T-helper 1 cell (primary cell): ENCODE measurements at places on chromosomes 3 and 15.

GRCh38 chr15:92797168-92798052, 102.7 kb upstream of the CHD2 start:
- DNase-seq: peak; percentile 48

GRCh38 chr15:90751300-90751825, 34.2 kb downstream of the BLM start:
- DNase-seq: no peak

- DNase-seq: no peak
These were observed 151.8 kb downstream of the MYRIP start for GRCh38 chr3:39961230-39961629.

DNA sequence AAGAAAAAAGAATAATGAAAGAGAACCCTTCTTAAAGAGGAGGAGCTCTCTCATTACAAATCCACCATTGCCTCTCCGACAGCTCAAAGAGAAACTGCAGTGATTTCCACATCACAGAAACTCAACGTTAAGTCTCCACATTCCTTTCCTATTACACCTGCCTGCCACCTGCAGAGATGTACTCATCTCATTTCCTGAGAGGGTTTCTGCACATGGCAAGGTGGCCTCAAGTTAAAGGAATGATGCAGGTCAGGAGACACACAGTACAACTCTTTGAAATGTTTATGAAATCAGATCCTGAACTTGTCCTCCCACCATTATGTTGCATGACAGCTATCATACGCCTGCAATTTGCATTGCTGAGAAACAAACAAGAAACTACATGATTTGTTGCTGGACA, 458.4 kb upstream of the ADAMTS9 start:
- DNase-seq: no peak

DNA sequence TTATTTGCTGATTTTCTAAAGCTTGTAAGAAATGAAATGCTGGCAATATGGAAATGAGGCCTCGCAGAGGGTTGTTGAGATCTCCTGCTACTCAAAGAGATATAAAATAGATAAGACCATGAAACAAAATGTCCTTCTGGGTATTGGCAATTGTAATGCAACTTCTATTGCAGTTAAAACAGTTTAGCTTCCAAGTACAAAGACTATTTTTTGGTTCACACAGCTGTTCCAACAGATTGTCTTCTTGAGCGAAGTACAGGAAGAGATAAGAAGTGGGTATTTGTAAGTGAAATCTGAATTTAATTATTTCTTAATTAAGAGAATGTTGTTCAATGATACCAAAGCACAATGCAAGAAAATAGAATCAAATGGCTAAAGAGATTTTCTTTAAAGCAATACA, 801.5 kb upstream of the GBE1 start:
- no peak for DNase-seq

- no peak for DNase-seq
These were observed 29.9 kb upstream of the MCCC1 start for GRCh38 chr3:183129243-183129642.

DNA sequence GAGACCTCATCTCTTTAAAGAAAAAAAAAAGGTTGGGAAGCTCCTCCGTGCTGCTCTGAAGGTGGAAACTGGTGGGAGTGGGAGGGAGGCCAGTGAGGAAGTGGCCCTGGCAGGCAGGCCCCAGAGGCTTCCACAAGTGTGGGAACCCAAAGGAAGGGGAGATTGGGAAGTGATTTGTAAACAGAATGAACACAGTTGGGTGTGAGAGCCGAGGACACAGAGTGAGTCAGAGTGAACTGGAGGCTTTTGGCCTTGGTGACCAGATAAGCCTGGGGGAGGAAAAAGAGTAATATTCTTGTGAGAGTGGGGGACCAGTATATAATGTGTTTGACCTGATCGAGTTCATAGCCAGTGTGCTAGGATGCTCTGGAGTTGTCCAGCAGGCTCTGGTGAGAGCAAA, 23.0 kb downstream of the MKRN2 start:
- DNase-seq: no peak

- no peak for DNase-seq
These were observed 86.3 kb upstream of the MEX3B start for GRCh38 chr15:82132096-82132495.

DNA sequence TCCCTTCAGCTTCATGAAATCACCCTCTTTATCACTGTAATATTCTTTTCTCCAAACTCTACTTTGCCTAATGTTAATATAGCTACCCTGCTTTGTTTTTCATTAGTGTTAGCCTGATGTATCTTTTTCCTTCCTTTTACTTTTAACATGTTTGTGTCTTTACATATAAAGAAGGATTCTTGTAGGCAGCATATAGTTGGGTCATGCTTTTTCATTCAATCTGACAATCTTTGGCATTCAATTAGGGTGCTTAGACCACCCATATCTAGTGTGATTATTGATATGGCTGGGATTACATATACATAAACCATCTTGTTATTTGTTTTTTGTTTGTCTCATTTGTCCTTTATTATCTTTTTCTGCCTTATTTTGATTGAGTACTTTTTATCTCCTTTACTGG, 34.9 kb upstream of the HEG1 start:
- no peak for DNase-seq

GRCh38 chr3:195096484-195097330, 174.3 kb downstream of the XXYLT1 start:
- no peak for DNase-seq

DNA sequence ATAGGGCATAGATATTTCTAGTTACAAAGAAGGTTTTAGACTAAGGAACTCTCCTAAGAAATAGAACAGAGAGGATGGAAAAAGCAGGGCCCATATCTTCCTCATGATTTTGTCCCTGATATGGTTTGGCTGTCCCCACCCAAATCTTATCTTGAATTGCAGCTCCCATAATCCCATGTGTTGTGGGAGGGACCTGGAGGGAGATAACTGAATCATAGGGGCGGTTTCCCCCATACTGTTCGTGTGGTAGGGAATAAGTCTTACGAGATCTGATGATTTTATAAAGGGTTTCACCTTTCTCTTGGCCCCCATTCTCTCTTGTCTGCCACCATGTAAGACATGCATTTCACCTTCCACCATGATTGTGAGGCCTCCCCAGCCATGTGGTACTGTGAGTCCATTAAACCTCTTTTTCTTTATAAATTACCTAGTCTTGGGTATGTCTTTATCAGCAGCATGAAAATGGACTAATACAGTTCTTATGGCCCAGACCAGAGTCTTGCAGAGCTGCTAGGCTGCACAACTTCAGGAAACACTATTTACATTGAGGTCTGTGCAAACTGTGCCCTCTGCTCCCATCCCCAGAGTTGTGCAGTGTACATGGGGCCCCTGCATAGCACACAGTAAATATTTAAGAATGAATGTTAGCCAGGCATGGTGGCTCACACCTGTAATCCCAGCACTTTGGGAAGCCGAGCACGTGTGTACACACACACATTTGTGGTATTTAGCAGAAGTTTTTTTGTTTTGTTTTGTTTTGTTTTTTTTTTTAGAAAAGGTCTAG, 20.3 kb upstream of the CA12 start:
- no peak for DNase-seq

DNA sequence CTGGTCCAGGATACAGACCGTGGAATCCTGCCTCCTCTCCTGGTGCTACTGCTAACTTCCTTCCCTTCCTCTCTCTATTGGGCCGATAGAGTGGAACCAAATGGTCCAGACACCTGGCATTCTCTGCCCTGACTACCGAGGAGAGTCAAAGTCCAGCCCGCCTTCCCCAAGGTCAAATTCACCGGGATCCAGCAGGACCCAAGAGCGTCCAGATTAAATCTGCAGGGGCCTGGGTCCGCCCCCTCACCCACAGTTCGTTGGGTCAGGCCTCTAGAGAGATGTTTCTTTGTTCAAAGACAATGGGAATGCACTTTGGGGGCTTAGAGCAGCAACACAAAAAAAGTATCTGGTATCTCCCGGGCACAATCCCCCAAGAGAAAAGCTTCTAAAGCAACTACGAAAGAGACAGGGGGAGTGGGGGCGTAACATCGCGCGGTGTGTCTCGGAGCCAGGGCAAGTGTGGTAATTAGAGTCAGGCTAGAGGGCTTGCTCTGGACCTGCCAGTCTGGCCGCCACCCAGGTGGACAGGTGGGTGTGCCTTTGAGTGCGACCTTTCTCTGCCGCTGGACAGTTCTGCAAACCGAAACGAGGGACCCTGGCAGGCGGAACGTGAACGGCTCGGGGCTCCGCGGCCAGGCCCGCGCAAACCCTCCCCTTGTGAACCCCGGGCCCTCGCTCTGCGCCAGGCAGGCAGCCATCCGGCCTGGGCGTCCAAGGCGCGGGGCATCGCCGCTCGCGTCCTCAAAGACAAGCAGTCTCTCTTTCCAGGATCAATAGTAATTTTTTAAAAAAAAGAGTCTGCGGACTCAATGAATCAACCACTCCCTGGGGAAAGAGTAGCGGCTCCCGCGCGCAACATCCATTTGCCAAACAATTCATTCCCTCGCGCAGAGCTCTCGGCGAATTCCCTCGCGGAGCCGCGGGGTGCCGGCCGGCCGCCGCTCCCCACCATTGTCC, 806 bp downstream of the KLHL25 start:
- DNase-seq: no peak

GRCh38 chr3:154195620-154196356, 74.6 kb downstream of the ARHGEF26 start:
- no peak for DNase-seq

- DNase-seq: no peak
These were observed 6.4 kb downstream of the WDR5B start for GRCh38 chr3:122409446-122409845.

GRCh38 chr3:39668420-39668819, 141.0 kb upstream of the MYRIP start:
- DNase-seq: peak; percentile 21

DNA sequence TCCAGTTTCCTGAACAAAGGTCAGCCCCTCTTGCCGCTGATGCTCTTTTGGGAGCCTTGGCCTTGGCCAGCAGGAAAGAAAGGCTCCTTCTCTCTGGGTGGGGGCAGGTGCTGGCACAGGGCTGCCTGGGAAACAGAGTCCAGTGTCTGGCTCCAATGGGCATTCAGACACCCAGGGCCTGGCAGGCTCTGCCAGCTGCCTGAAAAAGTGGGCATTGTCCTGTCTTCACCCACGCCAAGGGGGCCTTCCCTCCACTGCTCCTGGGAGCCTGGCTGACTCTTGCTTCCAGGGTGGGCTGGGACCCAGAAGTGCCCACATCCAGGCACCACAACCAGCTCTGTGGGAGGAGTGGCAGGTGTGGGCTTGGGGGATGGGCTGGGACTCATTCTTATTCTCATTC, 62.7 kb downstream of the RHCG start:
- DNase-seq: no peak

- DNase-seq: no peak
These were observed 851.7 kb downstream of the PDCD6IP start for GRCh38 chr3:34650131-34650530.

GRCh38 chr3:35718921-35719320, 79.6 kb downstream of the ARPP21 start:
- no peak for DNase-seq

- no peak for DNase-seq
These were observed 77.7 kb downstream of the CEMIP start for GRCh38 chr15:80856809-80857377.

DNA sequence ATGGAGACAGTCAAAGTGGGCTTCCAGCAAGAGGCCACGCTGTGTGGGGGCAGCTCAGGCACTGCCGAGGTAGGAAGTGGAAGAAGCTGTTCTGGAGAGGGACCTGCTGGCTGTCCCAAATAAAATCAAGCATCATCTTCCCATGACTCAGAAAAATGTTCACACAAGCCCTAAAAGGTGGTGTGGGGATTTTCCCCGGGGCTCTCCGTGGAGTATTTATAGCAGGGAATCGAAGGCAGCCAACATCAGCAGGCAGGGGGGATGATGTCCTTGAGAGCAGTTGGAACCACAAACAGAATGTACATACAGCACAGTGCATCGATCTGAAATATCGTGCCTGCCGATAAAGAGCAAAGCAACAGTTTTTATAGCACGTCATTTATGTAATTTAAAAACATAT, 27.6 kb downstream of the PRR23E start:
- no peak for DNase-seq

DNA sequence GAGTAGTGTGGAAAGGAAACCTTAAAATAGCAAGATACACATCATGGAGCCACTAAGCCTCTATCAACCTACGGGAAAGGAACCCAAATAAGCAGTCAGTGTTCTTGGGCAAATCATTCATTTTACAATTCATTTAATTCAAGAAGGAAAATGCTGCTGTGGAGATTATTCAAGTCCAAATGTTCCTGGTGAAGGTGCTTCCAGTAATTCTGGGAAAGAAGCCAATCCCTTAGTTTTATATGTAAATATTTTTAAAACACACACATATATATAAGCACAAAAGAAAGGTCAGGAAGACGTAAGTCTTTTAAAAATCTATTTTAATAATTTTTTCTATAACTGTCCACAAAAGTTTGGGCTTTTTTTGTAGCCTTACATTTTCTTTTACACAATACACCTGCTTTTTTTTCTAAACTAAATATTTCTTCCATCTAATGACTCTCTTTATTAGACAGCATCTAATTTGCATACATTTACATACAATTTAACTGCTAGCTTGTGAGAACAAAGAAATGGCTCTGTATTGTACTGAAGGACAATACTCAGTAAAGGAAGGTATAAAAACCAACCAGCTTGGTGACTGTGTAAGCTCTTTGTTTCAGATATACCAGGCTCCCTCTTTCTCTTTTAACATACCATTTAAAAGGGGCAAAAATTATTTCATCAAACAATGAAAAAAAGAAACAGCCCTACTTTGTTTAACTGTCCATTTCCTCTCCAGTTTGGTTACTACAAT, 269.5 kb downstream of the ZBTB20 start:
- DNase-seq: no peak

GRCh38 chr3:53754325-53754724, 91.9 kb downstream of the CHDH start:
- DNase-seq: no peak

- DNase-seq: no peak
These were observed 251.4 kb upstream of the TGFBR2 start for GRCh38 chr3:30354972-30355371.

- no peak for DNase-seq
These were observed 23.9 kb downstream of the GOLGA6L2 start for GRCh38 chr15:23422946-23423708.

DNA sequence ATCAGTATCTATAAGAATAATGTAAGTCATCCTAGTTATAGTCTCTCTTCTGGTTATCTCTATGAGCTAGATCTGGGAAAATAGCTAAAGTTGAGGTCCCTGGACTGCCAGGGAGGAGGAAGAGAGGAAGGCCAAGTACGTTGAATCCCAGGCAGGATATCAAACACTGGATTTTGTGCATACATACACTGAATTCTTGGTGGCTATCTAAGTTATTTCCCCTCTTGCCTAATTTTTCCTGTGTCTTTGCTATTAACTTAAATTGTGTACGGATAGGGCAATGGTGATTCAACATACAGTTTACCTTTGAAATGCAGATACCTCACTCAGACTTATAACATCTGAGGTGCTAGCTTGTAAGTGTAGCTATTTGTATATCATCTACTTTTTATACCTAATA, 27.2 kb downstream of the FBXO22 start:
- no peak for DNase-seq

GRCh38 chr3:177673112-177673914, 476.0 kb upstream of the TBL1XR1 start:
- DNase-seq: no peak
